Hair follicular keratinocyte (primary cell): ENCODE measurements at places on chromosomes 2 and 18. TPM values are rescaled to one million over a fixed set of nuclear protein-coding genes. Genes with fewer than 3 reads are reported as not detected.

Gene ALLC
- total RNA-seq: not detected in 2 replicates

Gene RGPD8
- 3.2 and 3.6 TPM in 2 replicates for total RNA-seq

Gene EGR4
- not detected in 2 replicates for total RNA-seq

Gene TDRD15
- not detected in 2 replicates for total RNA-seq

Gene TLX2
- 0.08 TPM in 1 of 2 replicates, not detected in the other for total RNA-seq

Gene PROKR1
- not detected in 2 replicates for total RNA-seq

Gene SLC4A3
- total RNA-seq: 11.7 and 13.7 TPM in 2 replicates

Gene INHA
- 0.19 TPM in 1 of 2 replicates, not detected in the other for total RNA-seq

Gene ABHD1
- not detected in 2 replicates for total RNA-seq

Gene UGT1A5
- total RNA-seq: not detected in 2 replicates

Gene ABCG5
- total RNA-seq: not detected in 2 replicates

Gene RAB6C
- total RNA-seq: not detected in 2 replicates

Gene TMEM178A
- 0.31 and 0.80 TPM in 2 replicates for total RNA-seq

Gene PLCL1
- not detected in 2 replicates for total RNA-seq

Gene FAM237A
- not detected in 2 replicates for total RNA-seq

Gene CD8A
- total RNA-seq: 0.04 and 0.08 TPM in 2 replicates

Gene RAB27B
- total RNA-seq: 4.3 and 5.5 TPM in 2 replicates

Gene TWIST2
- total RNA-seq: 13.0 and 23.1 TPM in 2 replicates

Gene DIS3L2
- 10.4 and 17.8 TPM in 2 replicates for total RNA-seq

Gene ANKRD23
- 0.65 and 0.78 TPM in 2 replicates for total RNA-seq

Gene CDH2
- total RNA-seq: 0.08 TPM in 1 of 2 replicates, not detected in the other

Gene CDKL4
- total RNA-seq: not detected in 2 replicates

Gene CHPF
- total RNA-seq: 171 and 235 TPM in 2 replicates

Gene COL4A3
- 0.04 TPM in 1 of 2 replicates, not detected in the other for total RNA-seq

Gene FAM124B
- not detected in 2 replicates for total RNA-seq

Gene SERPINB12
- total RNA-seq: not detected in 2 replicates

Gene DPYSL5
- not detected in 2 replicates for total RNA-seq

Gene CXCR4
- total RNA-seq: not detected in 2 replicates

Gene LAMA1
- 20.2 and 36.9 TPM in 2 replicates for total RNA-seq

Gene ACOXL
- not detected in 2 replicates for total RNA-seq

Gene COBLL1
- total RNA-seq: 14.0 and 16.5 TPM in 2 replicates

Gene TMEM237
- total RNA-seq: 37.4 and 48.0 TPM in 2 replicates

Gene DAW1
- 1.4 and 2.5 TPM in 2 replicates for total RNA-seq

Gene DNAJC5G
- total RNA-seq: not detected in 2 replicates

Gene GKN1
- total RNA-seq: not detected in 2 replicates

Gene DOK6
- not detected in 2 replicates for total RNA-seq
